ENCODE measurements at places on chromosomes 16 and 17.

DNA sequence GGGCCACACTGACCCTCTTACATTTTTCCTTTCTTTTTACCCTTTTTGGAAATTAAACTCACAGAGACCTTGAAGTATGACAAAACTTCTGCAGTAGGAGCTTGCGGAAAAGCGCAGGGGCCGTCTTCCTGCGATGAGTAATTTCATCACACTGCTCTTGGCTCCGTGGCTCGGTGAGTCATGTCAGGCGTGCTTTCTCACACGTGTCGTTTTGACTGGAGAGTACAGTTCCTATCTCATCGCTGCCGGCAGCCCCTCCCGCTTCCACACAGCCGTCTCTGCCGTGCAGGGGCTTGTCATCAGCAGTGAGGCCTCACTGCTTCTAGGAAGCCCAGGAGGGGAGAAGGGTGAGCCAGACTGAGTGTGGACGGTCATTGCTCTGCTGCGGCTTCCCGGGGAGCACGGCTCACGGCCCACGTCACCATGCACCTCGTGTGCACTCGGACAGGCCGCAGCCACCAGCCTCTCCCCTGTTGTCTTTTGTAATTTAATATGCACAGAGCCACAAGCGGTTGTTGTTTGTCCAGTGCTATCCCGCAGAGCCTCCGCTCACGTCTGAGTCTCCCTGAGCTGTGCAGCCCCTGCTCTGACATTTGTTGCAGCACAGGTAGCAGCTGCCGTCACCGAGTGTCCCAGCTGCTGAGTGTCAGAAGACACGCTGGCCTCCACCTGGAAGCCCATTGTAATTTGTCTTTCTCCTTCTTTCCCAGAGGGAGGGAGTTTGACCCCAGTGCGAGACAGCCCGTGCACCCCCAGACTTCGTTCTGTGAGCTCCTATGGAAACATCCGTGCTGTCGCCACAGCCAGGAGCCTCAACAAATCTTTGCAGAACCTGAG, 99.4 kb upstream of the CHMP6 start:
- DNase-seq, result no peak

GRCh38 chr17:45222996-45223538, 1.4 kb downstream of the FMNL1 start:
- DNase-seq, result no peak

DNA sequence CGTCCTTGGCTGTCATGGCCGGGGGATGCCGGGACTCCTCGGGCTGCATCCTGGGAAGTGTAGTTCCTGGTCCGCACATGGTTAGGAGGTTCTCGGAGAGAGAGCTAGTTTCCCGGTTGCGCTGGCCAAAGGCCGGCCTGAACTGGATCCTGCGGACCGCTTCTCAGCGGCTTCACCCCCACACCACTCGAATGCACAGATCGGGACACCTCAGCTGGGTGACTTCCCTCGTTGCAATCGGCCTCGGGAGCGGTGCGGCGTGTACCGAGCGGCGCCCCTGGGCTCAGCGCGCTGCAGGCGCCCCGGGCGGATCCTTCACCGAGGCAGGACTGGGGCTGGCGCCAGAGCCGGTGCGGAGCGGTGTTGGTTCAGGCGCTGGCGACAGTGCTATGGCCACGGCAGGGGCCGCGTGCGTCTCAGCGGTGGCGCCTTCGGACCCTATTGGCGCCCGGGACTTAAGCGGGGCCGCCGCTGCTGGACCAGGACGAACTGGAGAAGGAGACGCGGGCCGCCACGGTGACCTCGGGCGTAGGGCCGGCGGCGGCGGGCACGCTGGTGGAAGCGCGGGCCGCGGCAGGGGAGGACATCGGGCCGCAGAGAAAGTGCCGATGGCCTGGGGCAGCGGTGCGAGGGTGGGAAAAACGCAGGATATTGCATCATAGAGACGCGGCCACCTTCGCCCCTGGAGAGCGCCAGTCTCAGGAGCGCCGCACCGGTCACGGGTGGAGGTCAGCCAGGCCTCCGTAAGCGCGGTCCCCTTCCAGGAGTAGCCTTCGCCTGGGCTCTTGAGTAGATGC, 11.4 kb downstream of the ZNF629 start:
- peak; percentile 88 for DNase-seq

GRCh38 chr17:77512062-77512946, 371.5 kb downstream of the SEC14L1 start:
- DNase-seq, result no peak

DNA sequence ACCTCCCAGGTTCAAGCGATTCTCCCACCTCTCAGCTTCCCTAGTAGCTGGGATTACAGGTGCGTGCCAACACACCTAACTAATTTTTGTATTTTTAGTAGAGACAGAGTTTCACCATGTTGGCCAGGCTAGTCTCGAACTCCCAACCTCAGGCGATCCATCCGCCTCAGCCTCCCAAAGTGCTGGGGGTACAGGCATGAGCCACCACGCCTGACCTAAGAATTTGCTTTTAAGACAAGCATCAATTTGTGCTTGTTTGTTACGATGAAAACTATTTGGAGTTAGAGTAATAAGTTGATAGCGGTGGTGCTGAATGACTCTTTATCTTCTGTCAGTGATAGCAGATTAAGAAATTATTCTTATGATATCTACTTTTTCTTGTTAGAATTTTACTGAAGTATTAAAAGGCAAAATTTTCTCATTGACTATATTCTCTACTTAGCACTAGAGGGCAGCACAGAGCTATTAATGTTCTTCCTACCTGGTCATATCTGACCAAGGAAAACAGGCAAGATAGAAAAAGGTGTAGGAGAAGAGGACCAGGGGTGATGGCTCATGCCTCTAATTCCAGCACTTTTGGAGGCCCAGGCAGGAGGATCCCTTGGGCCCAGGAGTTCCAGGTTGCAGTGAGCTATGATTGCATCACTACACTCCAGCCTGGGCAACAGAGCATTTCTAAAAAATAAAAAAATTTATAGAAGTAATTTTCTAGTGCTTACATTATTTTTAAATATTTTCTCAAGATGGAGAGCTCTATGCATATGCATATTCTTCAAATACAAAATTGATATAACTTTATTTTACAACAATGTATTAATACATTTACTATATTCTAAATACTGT, 24.5 kb downstream of the STXBP4 start:
- peak; percentile 48 for DNase-seq

- DNase-seq, result no peak
These were observed 5.0 kb downstream of the RNF227 start for GRCh38 chr17:7911116-7911515.

GRCh38 chr16:3135126-3135715, 392 bp downstream of the ZNF213 start:
- no peak for DNase-seq

DNA sequence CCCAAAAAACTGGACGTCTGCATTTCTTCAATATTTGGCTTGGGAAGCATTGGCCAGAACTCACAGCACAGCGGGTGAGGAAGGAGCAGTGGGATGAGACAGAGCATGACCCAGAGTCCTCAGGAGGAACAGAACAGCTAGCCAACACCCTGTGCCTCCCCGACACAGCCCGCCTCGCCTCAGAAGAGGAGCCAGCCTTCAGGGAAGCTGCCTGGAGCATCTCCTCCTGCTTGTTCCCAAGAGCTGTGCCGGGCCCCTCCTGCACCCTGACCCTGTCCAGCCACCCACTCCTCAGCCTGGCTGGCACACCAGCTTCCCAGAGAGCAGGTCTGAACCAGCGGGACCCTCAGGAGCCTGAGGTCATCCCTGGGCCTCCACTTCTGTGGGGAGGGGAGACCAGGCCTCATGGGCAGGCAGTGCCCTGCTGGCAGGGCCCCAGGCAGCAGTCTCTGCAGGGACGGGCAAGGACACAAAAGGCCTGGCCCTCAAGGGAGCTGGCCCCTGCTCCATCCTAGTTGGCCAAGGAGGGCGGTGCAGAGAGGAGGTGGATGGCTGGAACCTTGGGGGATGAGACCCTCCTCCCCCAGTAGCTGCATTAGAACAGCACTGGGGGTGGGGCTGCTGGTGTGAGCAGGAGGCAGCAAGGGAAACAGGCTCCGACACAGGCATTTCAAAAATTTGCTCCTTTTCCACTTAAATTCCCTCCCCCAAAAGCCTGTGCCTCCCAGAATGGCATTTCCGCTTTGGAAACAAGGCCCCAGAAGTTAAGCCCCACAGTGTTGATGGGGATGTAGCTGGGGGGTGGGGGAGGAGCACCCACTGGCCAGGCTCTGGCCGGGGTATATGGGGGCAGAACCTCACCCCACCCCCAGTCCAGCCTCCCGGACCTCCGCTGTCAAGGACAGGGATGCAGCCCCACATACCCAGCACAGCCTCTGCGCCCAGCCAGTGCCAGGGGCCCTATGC, 1.8 kb upstream of the BCAR1 start:
- DNase-seq, result no peak

DNA sequence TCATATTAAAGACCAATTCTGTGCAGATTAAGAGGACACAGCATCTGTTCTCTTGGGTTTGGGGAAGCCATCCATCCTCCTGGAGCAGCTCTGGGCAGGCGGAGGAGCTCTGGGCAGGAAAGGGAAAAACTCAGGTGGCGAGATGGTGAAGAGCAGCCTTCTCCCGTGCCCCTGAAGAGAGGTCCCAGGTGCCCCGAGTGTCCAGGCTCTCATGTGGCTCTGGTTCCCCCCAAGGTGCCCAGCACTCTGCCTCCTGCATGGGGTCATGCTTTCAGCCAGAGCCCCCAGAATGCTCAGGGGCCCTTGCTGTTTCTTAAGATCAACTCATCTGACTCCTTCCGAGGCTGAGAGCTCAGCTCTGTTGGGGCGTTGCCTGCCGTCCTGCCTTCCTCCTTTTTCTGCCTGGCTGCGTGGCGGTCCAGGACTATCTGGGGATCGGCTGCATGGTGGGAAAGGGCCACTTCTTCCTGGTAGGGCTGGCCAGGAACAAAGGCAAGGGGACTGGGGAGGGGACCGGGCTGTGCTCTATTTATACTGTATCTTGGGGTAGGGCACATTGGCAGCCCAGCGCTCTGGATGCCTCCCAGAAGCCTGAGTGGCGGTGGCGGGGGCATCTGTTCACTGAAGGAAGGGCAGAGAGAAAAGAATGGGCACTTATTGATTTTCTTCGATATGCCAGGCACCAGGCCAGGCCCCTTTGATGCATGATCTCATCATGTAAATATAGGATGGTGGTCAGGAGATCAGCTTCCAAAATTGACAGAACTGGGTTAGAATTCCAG, 103.2 kb upstream of the SDK2 start:
- no peak for DNase-seq

- no peak for DNase-seq
These were observed 46.6 kb upstream of the AKAP1 start for GRCh38 chr17:57038486-57038885.

DNA sequence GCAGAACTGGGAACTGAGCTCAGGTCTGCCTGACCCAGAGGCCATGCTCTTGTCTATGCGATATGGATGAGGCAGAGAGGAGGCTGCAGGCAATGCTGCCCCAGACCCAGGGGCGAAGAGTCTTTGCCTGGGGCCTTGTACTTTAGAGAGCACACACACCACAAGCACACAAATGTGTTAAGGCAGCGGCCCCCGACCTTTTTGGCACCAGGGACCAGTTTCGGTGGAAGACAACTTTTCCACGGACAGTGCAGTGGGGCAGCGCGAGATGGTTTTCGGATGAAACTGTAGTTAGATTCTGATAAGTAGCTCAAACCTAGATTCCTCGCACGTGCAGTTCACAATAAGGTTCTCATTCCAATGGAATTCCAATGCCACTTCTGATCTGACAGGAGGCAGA, 6.7 kb downstream of the MT4 start:
- DNase-seq, result no peak

- DNase-seq, result no peak
These were observed 702 bp downstream of the IRX5 start for GRCh38 chr16:54931120-54932014.

GRCh38 chr17:76159157-76159556, 18.1 kb upstream of the FOXJ1 start:
- DNase-seq, result no peak

GRCh38 chr17:80959330-80960036, 32.2 kb upstream of the CHMP6 start:
- no peak for DNase-seq

GRCh38 chr16:8127070-8127469, 463.2 kb downstream of the TMEM114 start:
- DNase-seq, result peak; percentile 26

- DNase-seq, result no peak
These were observed 30.3 kb downstream of the MRTFB start for GRCh38 chr16:14101415-14101814.

GRCh38 chr16:30927789-30928378, 4.5 kb downstream of the FBXL19 start:
- peak; percentile 88 for DNase-seq

GRCh38 chr16:3182608-3183444, 5.2 kb upstream of the OR1F1 start:
- DNase-seq, result no peak

- no peak for DNase-seq
These were observed 288 bp upstream of the KRT34 start for GRCh38 chr17:41382394-41382793.

GRCh38 chr17:2695243-2695960, 16.2 kb downstream of the CLUH start:
- no peak for DNase-seq

DNA sequence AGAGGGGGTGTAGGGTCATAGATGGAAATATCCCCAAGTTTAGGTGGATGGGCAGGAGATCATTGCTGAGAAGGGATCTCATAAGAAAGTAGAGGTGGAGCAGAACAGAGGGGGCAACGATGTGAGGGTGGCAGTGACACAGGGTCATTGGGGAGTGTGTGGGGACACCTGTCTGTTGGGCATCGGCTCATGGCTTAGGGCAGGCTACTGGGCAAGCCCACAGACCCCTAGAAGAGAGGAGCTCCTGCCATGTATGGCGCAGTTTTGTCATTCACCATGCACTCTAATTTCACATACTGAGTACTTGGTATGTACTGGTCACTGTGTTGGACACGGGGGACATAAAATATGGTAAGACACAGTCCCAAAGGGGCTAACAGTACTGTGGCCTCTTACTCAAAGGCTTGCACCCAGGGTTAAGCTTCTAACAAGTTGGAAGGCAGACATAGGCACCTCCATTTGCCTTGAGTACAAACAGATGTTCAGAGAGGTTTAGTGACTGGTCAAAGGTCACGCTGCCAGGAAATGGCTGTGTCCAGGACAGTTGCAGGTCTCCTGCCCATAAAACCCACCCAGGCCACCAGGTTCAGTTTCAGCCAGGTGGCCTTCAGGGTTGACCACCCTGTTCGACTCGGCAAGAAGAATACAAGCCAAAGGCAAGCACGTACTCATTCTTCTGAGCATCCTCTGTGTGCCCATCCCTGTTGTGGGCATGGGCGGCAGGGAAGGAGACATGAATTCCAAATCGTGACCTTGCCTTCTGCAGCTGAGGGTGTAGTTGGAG, 580.2 kb downstream of the KCNJ18 start:
- DNase-seq, result no peak

- DNase-seq, result no peak
These were observed 30.0 kb upstream of the KDM6B start for GRCh38 chr17:7803981-7804380.

- DNase-seq, result no peak
These were observed 12.2 kb downstream of the CLEC3A start for GRCh38 chr16:78034530-78034929.

DNA sequence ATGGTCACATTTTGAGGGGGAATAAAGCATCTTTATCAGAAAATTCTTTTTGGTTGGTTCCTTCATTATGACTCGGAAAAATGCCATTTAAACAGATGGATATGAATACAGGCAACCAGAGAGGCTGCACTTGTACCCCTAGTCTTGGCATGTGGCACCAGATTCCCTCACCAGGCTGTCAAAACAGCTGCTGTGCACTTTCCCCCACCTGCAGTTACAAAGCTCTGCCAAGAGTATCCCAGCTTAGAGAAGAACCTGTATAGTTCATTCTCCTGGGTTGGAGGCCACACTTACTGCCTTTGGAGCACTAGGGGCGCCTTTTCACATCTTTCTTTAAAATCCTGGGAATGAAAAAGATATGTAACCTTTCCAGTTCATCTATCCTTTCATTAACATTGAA, 190.3 kb downstream of the KIF2B start:
- no peak for DNase-seq
